C1 segment of cervical spinal cord (tissue), 14 donors: ENCODE measurements at places on chromosomes 11 and 22.

DNA sequence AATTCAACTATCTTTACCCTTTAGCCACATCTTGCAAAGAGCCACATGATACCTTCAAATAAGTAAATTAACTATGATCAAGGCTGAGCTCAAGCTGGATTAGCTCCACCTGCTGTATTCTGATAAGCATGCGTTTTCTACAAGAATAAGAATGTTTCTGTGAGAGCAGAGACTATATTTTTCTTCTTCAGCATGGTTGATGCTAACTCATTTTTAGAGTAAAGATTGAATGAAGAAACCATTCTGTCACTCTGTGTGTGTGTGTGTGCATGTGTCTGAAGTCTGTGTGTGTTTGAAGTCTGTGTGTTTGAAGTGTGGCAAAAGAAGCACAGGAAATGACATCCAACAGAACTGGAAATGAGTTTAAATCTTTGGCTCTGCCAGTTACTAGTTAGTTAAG, 12.0 kb upstream of the LAYN start:
- DNase-seq, result no peak

GRCh38 chr11:69650832-69651344, 9.9 kb downstream of the CCND1 start:
- DNase-seq, result no peak

- no peak for DNase-seq
Measured at GRCh38 chr11:17473071-17473744, 3.4 kb downstream of the ABCC8 start.

DNA sequence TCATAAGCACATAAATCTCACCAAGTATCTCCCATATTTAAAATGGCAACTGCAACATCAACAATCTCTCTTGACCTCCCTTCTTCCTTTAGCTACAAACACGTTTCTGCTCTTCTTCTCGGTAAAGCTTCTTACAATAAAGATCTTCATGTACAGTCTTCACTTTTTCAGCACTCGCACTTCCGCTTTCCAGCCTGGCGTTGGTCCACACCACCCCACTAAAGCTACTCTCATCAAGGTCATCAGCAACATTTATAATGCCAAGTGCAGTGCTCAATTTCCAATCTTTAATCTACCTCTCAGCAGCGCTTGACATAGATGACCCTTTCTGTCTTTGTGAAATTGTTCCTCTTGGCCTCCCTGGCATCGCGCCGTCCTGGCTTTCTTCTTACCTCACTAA, 33.6 kb downstream of the NTM start:
- no peak for DNase-seq

DNA sequence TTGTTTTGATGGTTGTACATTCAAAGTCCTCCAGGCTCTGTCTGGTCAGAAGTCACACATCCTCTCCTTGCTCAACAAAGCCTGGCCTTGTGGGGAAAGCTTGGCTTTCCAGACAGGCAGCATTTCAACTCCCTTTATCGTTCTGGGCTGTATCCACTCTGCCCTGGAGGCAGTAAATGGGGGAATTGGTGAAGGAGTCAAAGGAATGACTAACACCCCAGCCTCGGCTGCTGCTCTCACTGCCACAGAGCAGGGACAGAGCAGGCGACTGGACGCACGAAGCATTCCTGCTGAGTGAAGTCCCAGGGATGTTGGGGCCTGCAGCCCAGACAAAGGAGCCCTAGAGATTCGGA, 52.8 kb downstream of the WNT11 start:
- DNase-seq, result peak; percentile 3

- peak; percentile 7 for DNase-seq
Measured at GRCh38 chr11:59778122-59778521, 22.9 kb downstream of the STX3 start.

- no peak for DNase-seq
Measured at GRCh38 chr11:118206391-118207031, 18.3 kb downstream of the JAML start.

DNA sequence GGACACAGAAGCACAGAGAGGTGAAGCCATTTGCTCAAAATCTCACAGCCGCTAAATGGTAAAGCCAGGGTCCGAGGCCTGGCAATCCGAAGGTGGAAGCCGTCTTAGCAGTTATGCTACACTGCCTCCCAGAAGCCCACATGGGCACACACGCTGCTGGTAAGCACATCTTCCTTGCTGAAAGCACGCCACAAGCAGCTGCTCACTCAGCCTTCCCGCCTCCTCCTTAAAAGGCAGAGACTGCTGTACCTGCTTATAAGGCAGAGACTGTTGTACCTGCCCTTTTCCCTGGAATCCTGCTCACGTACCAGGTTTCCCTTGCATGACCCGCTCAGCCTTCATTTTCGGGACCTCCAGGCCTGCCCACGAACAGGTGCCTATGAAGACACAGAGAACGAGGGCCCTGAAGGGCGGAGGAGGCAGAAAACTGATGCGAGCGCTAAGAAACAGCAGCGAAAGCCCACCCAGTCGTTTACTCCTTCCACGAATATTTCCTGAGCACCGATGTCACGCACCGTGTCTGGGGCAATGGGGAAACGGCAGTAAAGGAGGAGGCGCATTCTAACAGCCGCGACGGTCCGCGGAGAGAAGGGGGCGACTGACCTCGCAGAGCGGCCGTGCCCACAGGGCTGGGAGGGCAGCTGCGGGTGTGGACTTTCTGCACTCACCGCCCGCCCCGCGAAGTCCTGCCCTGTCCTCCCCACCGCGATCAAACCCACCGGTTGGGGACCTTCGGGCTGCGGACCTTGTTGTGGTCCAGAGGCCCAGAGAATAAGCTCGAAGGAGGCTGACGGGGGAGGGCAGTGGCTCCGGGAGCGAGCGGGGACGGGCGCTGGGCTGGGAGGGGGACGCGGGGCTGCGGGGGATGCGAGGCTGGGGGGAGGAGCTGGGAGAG, 13.0 kb downstream of the SPATA19 start:
- no peak for DNase-seq

DNA sequence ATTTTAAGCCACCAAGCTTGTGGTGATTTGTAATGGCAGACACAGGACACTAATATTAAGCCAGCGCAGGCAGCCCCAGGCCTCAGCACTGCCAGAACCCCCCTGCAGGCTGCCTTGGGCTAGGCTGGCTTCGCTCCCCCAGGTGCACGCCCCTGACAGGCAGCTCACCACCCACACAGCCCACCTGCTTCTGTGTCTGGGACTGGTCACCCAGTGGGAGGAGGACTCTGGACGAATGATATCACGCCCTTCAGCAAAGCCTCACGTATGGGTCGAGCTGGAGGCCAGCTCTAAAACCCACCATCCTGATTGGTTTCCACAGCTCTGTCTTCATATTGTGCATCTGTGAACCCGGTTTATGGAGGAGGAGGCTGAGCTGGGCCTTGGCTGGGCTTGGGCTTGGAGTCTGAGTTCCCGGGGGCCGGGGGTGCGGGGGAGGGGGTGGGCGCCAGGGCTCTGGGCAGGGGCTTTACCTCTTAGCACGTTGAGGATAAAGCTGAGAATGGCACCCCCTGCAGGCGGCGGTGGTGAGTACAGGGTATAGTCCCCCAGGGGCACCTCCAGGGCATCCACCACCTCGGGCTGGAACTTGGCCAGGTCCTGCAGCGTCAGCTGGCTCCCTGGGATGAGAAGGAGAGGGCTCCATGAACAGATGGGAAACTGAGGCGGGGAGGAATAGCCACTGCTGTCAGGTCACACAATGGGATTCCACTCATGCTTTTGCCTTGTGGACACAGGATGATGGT, 13.8 kb downstream of the GGT5 start:
- DNase-seq, result no peak

DNA sequence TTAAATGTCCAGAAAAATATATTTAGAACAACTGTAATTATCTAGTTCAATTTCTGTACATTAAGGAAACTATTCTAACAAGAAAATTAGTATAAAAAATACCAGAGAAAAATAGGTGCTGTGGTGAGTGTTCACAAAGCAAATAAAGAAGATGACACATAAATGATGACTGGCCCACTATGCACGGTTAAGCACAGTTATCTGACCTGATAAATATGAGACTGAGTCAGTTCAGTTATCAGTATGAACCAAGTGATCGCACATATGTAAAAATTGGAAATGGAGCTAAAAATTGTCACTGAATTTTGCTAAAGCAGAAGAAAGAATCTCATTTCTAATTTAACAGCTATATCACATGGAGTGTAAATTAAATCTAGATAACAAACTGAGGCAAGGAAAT, 18.8 kb upstream of the MAML2 start:
- no peak for DNase-seq

GRCh38 chr11:95154514-95154913, 64.9 kb downstream of the ENDOD1 start:
- no peak for DNase-seq

- DNase-seq, result no peak
Measured at GRCh38 chr11:20592741-20593140, 6.7 kb upstream of the SLC6A5 start.

- DNase-seq, result no peak
Measured at GRCh38 chr22:45442116-45442515, 28.6 kb downstream of the RIBC2 start.

GRCh38 chr11:117836077-117836960, 11.8 kb upstream of the FXYD2 start:
- no peak for DNase-seq

GRCh38 chr11:76588455-76589325, 81.9 kb downstream of the LRRC32 start:
- no peak for DNase-seq

GRCh38 chr11:126473269-126473668, 117.8 kb downstream of the ST3GAL4 start:
- no peak for DNase-seq
